ENCODE measurements at places on chromosomes 12 and 14.

GRCh38 chr12:125049093-125049458 lies 16.2 kb upstream of the AACS start:
- no peak for DNase-seq

DNA sequence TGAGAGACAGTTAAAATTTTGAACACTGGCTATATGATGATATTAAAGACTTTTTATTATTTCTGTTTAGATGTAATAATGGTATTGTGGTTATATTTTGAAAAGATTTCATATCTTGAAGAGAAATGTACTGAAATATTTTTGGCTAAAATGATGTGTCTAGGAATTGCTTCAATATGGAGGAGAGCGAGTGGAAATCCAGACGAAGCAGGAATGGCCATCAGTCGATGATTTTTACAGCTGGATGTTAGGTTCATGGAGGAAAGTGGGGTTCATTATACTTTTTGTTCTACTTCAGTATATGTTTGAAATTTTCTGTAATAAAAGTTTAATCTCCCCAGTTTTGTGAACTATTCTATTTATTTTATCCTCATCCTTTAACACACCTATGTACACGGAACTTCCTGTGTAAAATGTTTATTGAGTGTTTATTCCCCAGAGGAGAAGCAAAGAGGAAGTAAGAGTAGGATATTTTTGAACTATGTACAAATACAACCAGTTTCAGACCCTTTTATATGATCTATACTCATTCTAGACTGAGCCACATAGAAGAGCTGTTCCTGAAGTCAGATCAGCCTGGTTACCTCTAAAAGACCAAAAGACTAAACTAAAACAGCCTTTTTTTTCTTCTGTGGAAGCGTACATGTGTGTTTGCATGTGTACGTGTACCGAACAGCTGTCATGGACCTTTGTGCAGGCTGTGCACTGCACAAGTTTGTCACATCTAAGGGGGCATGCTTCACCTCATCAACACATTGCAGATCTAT lies 211.0 kb upstream of the NUDT4 start:
- no peak for DNase-seq

DNA sequence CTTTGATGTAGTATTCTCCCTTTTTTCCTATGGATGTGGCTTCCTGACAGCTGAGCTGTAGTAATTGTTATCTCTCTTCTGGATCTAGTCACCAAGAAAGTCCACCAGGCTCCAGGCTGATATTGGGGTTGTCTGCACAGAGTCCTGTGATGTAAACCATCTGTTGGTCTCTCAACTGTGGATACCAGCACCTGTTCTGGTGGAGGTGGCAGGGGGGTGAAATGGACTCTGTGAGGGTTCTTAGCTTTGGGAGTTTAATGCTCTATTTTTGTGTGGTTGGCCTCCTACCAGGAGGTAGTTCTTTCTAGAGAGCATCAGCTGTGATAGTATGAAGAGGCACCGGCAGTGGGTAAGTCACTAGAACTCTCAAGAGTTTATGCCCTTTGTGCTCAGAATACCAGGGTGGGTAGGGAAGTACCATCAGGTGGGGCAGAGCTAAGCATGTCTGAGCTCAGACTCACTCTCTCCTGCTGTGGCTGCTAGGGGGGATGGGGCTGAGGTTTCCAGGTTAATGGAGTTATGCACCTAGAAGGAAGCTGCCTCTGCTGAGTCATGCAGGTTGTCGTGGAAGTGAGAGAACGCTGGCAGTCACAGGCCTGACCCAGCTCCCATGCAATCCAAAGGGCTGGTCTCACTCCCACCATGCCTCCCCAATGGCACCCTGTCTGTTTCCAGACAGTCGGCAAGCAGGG lies 3.0 kb upstream of the TAS2R14 start:
- DNase-seq = no peak

GRCh38 chr12:85527192-85527591 lies 247.2 kb downstream of the ALX1 start:
- no peak for DNase-seq

Data from hematopoietic multipotent progenitor cell treated with erythropoietin and hydrocortisone succinate and interleukin-3 and kit ligand, for 8 days (in vitro differentiated cells).